ENCODE measurements at places on chromosomes 1 and 21.

DNA sequence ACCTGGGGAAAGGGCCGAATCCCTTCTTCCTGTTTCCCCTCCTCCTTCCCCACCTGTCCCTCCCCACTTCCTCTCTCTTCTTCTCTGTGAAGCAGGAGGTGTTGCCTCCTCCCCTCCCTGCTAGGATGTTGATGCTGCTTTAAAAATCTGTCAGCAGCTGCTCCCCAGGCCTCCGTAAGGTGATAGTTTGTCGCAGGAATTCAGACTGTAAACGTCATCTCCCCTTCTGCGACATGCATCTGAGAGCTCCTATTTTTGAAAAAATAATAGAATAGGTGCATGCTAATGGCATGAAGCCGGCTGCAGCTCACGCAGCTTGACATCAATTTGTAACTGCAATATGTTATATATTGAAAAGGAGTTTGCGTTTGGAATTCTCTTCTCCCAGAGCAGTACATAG is 70.1 kb downstream of the KAZN start:
- DNase-seq: no peak

DNA sequence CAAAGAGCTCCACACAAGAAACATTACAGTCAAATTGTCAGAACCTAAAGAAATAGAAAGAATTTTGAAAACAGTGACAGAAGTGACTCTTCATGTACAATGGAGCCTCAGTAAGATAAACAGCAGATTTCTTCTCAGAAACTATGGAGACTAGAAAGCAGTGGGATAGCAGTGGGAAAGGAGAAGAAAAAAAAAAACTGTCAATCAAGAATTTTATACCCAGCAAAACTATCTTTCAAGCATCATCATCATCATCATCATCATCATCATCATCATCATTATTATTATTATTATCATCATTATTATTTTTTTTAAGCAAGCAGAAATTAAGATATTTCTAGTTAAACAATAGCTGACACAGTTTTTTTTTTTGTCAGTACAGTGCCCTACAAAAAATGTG is 24.2 kb downstream of the CEP170 start:
- no peak for DNase-seq

DNA sequence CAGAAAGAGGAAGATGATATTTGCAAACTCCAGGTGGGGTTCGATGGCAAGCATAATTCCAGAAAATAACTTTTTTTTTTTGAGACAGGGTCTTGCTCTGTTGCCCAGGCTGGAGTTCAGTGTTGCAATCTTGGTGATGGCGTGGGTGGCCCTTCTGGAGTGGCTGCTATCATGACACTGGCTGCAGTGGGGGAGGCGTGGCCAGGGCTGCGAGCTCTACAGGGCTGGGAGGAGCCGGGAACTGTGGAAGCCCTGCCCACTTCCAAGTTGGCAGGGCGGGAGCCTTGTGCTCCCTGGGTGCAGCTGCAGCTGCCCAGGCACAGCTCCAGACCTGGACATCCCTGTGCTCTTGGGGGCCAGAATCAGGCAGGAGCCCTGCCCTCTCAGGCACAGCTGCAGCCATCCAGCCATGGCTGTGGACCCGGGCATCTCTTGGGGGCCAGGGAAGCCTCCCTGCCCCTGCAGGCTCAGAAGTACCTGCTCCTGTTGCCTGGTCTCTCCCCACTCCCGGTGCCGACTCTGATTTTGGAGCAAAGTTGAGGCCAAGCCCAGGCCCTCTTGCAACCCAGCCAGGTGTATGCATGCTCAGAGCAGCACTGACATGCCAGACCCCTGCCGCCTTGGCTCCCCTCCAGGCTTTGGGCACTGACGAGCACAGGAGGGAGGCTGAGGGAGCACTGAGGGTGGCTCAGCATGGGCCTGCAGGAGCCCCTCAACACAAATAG is 7.2 kb upstream of the BCL10 start:
- no peak for DNase-seq

GRCh38 chr1:228275179-228275429 is 67.3 kb downstream of the OBSCN start:
- no peak for DNase-seq

DNA sequence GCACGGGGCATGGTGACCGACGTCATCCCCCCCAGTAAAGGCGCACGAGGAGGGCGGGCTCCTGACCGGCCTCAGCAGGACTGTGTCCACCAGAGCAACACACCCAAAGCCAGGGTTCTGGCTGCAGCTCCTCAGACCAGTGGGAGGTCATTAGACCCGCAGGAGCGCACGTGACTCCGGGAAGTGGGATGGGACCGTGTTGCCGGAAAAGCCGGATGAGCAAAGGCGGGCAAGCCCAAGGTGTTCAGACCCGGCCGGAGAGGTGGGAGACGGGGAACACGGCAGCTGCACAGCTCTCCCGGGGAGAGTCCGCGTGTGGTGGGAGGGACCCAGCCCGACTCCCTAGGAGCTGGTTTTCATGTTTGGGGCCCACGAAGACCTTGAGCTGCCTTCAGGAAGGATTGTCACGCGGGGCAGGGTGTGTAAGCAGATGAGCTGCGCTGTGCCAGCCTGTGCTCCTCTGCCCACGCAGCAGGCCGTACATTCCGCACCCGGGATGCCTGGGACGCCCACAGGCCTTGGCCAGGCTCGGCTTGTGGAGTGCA is 20.6 kb upstream of the TRAPPC10 start:
- no peak for DNase-seq

GRCh38 chr1:157782931-157783330 is 6.0 kb upstream of the FCRL2 start:
- DNase-seq: no peak

- DNase-seq: no peak
Observed at GRCh38 chr1:167460836-167461235, 57.5 kb downstream of the CD247 start.

DNA sequence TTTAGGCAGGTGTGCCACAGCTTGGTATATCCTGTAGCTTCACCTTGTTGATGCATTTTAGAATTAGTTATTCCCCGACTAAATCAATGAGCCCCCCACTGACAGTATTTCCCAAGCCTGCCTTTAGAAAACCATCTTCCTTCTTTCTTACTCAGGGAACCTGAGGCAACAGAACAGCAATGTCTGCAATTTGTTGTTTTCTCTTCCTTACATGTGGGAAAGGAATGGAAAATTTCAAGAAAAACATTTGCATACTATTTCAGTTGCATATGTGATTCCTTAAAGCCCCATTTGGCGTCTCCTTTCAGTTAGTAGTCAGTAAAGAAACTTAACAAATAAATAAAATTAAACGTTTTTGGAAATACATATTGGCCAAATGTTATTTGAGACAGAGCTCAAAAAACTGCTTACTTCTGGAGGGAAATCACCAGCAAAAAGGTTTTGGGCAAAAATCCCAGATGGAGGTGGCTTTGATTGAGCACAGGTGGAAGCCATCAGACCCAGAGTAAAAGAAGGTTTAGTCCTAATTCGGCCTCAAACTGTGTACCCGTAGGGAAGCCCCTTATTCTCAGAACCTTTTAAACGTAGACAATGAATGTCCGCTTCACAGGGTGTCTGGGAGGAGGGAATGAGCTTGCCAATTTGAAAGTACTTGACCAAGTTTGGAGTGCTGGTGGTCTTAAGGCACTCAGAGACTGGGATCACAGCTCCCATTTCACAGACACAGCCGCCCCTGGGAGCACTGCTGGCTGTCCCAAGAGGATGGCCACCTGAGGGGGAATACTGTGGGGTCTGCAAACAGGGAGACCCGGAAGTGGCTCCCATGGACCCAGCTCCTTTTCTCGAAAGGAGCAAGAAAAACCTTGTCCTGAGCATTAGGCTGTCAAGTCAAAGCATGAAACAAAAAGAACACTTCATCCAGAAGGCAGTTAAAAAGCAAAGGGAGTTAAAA is 9.4 kb downstream of the LHX4 start:
- no peak for DNase-seq
